ENCODE measurements at places on chromosomes 2 and 18.

GRCh38 chr2:207673431-207673830 lies 38.0 kb upstream of the CCNYL1 start:
- DNase-seq, result no peak

DNA sequence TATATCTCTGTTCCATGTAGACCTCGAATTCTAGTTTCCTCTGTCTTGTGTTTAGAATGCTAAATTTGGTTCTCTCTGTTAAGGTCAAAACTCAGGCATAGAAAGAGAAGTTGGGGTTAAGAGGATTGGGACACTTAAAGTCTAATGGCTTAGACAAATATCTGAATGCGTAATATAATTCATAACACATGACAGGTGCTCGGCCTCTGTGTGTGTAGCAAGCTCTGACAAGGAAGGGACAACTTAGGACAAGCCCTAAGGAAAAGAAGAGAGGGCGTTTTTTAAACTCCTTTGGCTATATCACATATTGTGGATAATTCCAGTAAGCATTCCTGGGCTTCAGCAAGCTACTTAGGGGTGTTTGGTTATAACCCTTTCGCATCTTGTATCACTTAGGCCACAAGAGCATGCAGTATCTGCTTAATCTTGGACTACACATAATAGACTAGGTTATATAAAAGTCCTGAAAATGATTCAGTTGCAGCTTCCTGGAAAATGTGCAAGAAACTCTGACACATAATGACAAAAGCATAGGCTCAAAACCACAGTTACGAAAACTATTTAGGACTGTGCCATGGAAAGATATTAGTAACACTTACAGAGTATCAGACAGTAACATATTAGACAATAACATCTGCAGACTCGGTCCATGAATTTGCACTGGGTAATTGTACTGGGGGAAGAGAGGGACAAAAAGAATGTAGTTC lies 16.1 kb upstream of the CREB1 start:
- peak; percentile 39 for DNase-seq

DNA sequence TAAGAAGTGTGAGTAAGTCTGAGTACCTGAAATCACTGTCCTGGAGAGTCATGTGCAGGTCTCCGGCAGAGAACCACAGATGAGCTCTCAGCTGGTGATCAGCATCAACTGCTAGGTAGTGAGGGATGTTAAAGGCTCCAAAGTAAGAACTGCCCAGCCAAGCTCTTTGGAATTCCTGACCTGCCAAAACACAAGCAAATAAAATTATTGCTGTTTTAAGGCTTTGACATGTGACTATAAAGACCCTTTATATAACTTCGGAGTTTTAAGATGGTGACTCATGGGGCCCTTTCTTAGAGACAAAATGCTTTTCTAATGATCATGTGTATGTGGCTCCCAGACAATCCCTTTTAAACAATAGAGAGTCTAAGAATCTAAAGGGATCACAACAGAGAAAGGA lies 855.7 kb downstream of the TRIB2 start:
- DNase-seq, result peak; percentile 72

DNA sequence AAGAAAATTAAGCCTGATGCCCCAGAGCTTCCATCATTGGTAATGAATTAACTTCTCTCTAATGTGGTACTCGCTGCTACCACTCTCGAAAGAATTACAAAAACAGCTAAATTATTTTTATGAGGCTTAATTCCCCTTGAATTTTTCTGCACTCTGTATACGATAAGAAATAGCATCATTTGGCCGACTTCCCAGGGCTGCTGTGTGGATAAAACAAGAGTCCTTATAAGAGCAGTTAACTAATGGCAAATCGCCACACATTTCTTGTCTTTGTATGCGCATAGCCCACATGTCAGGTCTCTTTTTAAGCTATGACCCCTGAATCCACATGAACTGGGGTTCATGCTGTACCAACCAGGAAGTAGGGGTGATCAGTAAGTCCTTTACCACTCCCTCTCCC lies 668.4 kb downstream of the TMEM182 start:
- no peak for DNase-seq

DNA sequence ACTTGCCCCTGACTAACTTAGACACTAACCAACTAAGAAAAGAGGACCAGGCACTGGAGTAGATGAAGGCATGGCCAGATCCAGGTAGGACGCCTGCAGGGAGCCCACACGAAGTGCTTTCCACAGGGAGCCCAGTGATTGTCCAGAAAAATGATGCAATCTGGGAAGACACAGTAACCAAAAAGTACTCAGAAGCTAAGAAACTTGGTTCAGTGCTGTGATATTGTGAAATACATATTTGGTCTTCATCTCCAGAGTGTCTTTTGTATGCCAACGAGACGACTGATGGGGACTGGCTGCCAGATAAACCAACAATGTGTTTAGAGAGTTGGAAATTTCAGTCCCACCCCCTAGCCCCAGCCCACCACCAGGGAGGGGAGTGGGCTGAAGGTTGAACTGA lies 135.0 kb downstream of the SP3 start:
- DNase-seq, result no peak

DNA sequence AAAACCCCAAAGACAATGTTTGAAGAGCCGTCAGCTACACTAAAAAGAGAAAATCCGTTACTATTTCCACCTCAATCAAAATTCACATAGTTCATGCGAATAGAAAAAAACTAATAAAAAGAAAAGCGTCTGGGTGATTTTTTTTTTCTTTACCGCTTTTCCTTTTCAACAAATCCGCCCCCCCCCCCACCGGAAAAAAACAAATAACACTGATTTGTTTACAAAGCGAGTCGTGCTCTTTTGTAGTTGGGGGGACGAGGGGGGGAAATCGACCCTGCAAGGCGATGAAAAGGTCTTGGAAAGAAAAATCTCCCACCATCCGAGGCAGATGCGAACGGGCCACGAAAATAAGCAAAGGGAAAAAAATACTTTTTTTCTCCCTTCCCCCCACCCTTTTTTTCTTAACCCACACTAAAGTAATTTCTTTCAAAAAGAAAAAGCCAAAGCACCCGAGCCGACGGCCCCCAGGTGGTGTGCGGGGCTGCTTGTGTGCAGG lies 638 bp downstream of the ZNF521 start:
- DNase-seq, result no peak

DNA sequence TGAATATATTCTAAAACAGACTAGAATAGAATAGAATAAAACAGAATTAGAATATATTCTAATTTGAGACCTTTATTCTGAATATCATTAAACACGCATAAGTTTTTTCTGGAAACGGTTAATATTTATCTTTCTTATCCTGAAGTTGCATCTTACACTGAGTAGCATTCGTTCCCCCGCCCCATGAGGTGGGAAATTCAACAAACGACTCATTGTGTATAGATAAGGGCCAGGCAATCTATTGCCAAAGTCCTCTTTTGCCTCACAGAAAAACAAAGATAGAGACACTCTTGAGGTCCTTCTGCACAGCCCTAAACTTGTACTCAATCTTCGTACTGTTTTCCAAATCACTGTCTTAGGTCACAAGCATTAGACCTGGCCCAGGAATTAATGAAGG lies 98.1 kb downstream of the COL6A3 start:
- DNase-seq, result no peak

DNA sequence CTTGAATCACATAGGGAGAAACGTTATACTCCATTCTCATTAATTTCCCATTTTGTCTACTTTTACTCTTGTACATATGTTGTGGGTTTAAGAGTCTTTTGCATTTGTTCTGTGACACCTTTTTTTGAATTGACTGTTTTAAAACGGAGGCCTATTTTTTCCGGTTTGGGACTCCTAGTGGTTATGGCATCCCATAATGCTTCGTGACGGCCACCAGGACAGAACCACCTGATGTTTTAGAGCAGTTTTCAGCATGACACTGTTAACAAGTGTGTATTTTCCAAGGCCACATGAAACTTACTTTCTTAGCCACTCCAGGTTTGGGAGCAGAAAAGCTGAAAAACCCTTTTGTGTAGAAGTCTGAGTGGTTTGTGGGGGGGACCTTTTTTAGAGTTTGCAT lies 8.4 kb downstream of the SOX11 start:
- no peak for DNase-seq

- DNase-seq, result no peak
These were observed 29.7 kb downstream of the ST8SIA5 start for GRCh38 chr18:46727177-46727576.

- DNase-seq, result no peak
These were observed 2.5 kb downstream of the DNMT3A start for GRCh38 chr2:25339211-25339674.

- DNase-seq, result no peak
These were observed 325.4 kb downstream of the TSN start for GRCh38 chr2:122080871-122081270.

- no peak for DNase-seq
These were observed 108.0 kb downstream of the DPP4 start for GRCh38 chr2:161965994-161966393.

DNA sequence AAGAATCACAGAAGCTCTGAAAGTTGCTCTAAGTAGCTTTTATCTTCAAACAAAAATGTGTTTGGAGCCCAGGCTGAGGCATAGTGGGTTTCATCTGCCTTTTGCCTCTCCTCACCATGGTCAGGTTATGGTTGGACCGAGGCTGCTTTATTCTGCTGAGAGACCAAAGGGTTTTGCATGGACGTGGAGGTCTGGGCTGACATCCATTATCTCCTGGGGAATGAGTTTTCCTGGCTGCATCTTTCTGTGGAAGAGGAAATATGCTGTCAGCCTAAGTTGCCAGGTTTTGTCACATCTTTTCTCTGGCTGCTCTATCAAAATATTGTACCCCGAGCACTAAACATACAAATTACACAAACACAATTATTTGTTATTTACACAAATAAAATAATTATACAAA lies 223.2 kb downstream of the LDLRAD4 start:
- no peak for DNase-seq

- DNase-seq, result no peak
These were observed 103.2 kb downstream of the PTGR3 start for GRCh38 chr18:75105551-75106254.

DNA sequence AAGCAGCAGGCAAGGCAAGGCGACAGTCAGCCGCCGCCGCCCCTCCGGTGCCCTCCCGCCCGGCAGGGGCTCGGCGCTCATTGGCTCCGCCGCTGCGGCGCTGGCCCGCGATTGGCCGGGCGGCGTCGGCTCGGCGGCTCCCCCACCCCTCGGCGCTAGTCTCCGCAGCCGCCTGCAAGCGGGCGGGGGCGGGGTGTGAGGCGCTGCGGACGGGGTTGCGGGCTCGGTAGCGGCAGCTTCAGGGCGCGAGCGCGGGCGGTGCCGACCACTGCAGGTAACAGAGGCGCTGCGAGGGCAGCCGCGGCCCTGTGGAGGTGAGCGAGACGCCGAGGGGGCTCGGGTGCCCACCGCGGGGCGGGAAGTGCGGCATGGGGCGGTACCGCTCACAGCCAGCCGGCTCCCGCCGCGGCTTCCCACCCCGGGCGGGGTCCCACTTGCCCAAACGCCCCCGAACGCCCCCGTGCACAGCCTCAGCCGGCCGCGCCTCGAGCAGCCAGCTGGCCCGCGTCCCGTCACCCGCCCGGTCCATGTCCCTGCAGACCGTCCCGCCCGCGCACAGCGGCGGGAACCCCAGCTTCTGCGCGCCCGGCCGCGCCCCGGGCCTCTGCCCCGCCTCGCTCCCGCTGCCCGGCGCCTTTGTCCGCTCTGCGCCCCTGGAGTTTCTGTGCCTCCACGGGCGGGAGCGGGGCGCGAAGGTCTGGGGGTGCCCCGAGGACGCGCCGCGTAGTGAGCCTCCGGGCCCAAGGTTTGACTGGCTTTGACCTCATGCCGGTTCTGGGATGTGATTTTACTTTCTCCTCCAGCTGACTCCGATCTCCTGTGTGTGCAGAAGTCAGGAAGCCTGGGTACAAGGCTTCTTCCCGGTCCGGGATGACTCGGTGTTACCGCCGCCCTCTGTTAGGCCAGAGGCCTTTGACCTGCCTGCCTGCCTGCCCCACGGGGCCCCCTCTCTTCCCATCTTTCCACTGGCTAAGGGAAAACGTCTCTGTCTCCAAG lies at the start of gene SANBR:
SANBR (plus strand) TSS at position 158 of the 996 bp plus-strand sequence. CDS start 4,480 bp downstream, outside the sequence.
- peak; percentile 29 for DNase-seq

GRCh38 chr2:236745420-236746210 lies 176.0 kb downstream of the ACKR3 start:
- DNase-seq, result peak; percentile 67

- DNase-seq, result no peak
These were observed 23.1 kb upstream of the RBMS1 start for GRCh38 chr2:160516547-160517365.

- DNase-seq, result no peak
These were observed 110.1 kb downstream of the MAIP1 start for GRCh38 chr2:200065477-200065876.

DNA sequence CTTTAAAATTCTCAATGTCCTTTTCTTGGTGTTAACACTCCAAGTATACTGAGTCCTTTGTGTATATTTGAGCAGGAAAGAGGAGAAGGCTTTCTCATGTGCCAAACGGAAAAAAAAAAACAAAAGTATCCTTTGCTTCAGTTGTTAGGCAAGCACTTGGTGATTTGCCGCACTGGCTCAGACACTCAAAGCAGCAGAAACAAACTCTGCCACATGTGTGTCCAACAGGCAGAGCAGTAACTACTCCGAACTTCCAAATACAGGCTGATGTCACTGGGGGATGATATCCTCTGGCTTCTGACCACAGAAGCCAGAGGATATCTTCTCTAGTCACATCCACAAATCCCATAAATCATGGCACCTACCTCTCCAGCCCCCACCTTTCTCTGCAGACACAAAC lies 108.0 kb upstream of the SALL3 start:
- DNase-seq, result no peak

DNA sequence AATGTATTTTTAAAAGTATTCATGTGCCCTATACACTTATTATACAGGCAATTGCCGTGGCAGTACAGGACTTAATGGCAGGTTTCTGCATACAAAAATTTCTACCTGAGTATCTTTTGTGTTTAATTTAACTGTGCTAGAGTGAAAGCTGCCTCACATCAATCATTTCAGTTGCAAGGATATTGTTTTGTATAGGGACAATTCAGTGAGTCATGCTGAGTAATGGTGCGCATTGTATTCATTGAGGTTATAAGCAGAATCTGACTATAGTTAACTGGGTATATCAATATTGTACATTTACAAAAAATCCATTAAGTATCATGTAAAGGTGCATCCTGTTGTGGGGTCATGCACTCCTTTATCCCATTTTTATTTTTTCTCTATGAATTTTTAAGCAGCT lies 121.5 kb downstream of the GCA start:
- no peak for DNase-seq

GRCh38 chr2:205245001-205245400 lies 437.3 kb upstream of the NRP2 start:
- DNase-seq, result no peak

- DNase-seq, result no peak
These were observed 104.2 kb upstream of the TTC27 start for GRCh38 chr2:32523686-32524085.

DNA sequence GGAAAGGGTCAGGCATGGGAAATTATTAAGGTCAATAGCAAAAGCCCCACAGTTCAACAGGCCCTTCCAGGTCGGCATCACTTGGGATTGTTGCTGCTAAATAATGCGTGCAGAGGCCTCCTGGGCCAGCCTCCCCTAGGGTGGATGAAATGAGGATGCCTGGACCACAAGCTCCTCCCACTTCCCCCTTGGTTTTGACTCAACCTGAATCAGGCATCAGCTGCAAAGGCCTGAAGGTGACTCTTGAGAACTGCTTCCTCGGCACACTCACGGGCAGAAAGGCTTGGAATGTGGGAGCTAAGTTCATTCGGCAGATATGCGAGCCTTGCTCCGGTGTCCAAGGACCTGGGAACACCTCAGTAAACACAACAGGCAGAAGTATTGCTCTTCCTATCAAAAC lies 69.3 kb downstream of the MBP start:
- no peak for DNase-seq
